ENCODE measurements at places on chromosomes 1 and 21.

DNA sequence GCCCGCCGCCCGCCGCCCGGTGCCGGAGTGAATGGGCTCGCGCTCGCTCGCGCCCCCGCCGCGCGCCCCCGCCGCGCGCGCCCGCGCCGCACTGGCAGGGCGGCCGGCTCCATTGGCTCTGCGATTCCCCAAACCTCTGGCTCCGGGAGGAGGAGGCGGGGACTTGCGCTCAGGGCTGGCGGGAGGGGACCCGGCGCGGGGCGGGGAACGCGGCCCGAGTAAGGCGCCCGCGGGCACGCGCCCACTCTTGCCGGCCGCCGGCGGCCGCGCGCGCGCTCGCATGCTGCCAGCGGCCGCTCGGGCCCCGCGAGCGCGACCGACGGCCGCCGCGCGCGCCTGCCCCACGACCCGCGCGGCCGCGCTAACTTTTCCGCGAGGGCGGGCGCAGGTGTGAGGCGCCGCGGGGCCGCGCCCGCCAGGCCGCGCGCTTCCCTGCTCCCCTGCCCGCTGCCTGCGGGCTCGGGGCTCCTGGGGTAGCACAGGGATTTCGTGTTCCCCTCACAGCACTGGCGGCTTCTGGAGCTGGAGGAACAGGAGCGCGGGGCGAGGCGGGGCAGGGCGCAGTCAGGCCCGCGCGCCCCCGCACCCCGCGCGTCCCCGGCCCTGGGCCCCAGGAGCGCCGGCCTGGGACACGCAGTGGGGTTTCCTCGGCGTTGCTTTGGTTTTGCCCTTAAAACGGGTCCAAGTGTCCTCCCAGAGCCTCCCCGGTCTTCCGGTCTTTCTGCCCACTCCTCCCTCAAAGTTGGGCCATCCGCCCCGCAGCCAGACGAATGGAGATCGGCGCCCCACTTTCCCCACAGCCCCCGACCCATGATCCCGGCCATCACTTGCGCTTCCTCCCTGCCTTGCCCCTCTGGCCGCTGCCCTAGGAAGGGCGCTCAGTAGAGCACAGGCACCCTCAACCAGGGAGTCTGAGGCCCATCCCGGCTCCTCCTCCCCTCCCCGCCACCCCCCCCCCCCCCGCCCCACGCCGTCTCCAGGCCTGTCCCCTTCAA lies 101.5 kb downstream of the CASZ1 start:
- DNase-seq: peak; percentile 68

DNA sequence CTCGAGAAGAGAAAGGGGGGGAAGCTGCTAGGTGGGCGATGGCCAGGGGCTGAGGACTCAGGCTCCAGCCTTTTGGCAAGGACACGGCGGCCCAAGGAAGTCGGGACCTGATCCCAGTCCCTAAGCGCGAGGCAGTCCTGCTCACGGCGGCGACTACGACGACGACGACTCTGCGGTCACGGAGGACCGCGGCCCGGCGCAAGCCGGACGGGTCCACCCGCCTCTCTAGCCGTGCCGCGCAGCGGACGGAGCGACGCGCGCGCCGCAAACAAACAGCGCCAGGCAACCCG lies 401 bp downstream of the WNT9A start:
- DNase-seq: no peak

DNA sequence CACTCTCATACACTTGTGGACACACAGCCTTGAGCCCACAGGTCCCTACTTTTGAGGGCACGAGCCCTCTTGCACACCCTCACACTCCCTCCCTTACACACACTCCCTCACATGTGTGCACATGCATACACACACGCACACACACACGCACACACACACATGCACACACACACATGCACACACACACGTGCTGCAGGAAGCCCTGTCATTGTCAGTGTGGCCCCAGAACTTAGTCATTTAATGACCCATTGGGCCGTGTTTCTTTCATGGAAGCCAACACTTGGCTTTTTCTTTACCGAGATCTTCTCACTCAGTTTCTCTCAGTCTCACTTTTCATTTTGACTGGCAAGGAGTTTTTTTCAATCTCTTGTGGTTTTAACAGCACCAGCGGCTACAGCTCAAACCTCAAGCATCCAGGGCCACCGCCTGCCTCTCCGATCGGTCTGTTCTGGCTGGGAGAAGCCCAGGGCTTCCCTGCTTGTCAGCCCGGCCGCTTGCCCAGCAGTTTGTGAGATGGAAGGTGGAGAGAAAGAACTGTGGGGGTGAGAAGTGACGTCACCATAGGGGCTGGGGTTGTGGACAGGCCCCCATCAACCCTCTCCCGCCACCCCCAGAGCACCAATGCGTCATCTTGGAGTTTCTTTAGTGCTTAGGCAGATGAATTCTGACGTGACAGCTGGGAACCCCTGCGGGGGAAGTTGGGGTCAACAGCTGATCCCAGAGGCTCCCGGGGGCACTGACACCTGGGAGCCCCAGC lies 15.8 kb upstream of the TNFRSF8 start:
- no peak for DNase-seq

GRCh38 chr1:18380288-18380687 lies 100.4 kb upstream of the KLHDC7A start:
- no peak for DNase-seq

DNA sequence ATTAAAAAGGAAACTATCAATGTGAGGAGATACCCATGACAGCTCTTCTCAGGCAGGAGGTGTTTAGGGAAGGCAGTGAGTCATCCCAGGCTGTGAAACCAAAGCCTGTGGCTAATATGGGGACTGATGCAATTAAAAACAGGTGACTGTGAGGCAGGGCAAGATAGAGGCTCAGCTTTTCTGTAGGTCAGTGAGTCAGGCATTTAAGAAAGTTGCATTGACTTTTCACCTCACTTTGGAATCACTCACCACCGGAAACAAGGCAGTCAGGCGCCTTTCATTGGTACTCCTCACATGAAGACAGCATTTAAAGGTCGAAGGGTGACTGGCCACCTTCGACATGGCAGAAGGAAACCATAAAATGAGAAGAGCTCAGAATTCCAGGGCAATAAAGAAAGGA lies 54.5 kb downstream of the PAPPA2 start:
- DNase-seq: no peak

DNA sequence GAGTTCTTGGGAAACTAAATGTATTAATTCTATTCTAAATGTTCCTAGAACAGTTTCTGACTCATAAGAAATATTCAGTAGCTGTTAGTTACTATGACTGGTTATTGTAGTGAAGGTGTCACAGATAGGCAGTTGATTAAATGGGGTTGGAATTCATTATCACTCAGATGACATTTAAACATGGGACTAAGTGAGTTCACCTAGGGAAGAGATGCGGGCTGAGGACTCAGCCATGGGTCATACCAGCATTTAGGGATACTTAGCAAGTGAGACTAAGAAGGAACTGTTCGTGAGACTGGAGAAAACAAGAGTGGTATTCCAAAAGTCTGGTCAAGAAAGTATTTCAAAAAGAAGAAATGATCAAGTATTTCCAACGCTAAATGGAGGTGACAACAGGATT lies 125.1 kb upstream of the ADGRL4 start:
- DNase-seq: no peak

DNA sequence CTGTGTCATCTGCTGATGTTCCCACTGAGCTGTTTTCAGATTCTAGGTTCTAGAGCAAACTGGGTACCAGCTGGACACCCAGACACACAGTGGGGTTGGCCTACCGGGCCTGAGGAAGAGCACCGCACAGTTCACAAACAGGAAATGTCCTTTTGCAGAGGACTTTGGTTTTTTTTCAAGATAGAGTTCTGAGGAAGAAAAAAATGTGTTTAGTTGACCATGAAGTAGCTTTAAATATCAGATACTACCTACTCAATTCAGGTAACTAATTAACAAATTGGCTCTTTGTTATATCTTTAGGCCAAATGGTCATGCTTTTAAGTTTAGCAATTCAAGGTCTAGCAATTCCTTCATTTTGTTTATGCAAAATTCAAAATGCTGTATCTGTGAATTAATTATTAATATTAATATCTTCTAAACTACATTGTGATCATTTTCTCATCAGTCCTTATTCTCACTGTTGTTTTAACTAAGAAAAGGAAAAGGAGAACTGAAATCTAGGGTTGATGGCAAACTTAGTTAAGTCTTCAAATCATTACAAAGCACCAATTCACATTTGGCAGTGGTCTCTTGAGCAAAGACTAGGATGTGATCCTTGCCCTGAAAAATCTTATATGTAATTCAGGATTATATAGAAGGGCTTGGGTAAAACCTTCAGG lies 17.2 kb upstream of the NCF2 start:
- DNase-seq: no peak

DNA sequence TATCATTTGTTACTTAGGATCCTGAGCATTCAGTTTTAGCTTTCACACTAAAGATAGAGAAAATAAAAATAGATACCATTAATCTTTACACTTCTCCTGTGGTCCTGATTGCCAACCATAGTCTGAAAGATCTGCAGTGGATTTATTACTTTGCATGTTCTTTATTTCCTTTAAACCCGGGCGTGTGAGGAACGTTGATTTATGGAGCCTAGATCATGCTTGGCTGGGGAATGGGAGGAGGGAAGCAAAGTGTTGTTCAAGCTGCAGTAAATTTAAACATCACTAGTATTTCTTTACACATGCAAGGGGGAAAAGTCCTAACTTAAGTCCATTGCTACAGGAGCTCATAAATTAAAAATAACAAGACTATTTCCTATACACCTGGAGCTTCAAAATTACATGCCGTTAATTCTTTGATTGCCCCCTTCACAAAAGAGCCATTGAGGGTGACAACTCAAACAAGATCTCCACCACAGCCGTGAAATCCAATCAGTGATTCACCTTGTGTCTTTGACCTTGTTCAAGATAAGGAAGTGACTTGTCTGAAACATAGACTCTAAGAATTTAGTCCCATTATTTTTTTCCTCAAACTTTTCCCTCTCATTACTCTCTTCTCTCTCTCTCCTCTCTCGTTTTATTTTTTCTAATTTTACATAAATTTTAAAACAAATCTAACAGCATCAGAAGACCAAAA lies 282.7 kb downstream of the KIF26B start:
- no peak for DNase-seq

DNA sequence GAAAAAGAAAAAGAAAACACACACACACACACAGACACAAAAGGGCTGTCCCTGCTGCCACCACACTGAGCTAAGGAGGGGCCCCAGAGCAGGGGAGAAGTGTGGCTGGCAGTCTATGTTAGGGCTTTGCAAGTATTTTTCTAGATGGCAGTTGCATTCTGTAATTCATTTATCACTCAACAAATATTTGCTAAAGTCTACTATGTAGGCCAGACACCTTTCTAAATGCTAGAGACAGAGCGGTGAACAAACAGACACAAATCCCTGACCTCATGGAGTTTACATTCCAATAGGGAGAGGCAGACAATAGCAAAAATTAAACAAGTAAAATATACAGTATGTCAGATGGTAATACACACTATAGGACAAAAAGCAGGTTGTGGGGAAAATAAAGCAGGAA lies 20.2 kb downstream of the WDR64 start:
- DNase-seq: no peak

DNA sequence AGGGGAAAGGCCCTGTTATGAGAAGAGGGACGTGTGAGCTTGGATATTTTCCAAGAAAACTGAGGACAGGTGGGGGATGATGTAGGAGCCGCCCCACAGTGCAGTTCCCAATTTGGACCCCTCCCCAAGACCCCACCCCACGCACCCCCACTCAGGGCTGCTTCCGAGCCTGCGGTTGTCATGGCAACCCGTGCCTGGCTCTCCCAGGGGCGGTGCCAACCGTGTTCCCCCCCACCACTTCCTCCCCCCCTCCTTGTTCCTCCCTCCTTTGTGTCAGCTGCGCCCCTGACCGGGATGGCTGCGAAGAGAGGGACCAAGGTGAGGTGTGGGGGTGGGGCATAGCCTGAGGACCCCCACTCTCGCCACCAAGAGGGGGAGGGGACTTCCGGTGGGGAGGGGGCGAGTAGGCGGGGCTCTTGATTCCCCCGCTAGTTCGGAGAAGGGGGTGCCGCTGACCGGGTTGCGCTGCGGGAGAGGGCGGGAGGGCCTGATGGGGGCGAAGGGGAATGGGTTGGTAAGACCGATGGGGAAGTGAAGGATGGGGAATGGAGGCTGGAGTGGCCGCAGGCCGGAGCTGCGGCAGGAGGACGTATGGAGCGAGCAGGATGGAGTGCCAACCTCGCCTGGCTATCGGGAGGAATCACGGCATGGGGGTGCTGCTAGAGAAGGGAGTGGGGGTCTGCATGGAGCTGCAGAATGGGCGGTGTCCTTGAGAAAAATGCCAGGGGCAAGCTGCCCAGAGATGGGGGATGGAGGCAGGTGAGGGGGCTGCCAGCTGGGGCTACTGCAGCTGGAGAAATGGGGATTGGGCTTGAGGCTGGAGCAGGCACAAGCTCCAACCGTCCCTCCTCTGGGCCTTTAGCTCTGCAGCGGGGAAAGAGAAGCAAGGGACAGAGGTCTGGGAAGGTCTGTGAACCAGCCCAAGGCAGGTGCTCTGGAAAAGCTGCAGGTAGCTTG lies 953 bp downstream of the TRIM46 start:
- DNase-seq: peak; percentile 22

DNA sequence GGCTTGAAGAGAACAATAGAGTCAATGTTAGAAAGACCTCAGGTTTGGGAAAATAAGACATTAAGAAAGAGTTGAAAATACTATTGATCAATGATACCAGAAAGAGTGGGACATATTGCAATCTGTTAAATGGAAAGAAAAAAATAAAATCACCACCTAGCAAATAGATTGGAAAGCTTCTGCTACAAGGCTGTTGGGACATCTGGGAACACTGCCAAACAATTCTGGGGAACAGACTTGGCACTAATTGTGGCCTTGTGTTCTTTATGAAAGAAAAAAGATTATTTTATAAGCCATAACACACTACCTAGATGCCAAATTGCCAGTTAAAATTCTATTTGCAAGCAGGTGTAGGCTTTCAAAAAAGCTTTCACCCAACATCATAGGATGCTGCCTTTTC lies 137.8 kb downstream of the TSEN15 start:
- no peak for DNase-seq

GRCh38 chr1:161404051-161404597 lies 36.4 kb upstream of the CFAP126 start:
- DNase-seq: no peak

Measured in stimulated activated CD4-positive, alpha-beta T cell treated with anti-CD3 and anti-CD28 coated beads, Interleukin-15, amount 100 ng/mL, for 1 hour (primary cell).